Stimulated activated CD8-positive, alpha-beta memory T cell treated with anti-CD3 and anti-CD28 coated beads, Interleukin-7, amount 100 ng/mL, for 1 hour (primary cell): ENCODE measurements at places on chromosomes 3 and 15.

DNA sequence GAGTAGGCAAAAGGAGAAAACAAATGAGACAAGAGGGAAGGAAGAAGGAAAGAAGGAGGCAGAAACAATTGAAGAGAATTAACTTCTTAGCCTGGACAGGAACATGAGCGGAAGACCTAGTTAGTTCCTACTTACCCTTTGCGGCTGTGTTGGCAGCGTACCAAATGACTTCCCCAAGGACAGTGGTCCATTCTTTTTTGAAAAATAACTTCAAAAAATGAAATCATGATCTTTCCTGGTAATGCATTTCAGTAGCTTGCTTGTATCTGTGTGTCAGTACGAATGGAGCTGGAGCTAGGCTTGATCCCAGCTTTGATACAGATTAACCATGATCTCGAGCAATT is 41.5 kb upstream of the CFAP161 start:
- DNase-seq: no peak

DNA sequence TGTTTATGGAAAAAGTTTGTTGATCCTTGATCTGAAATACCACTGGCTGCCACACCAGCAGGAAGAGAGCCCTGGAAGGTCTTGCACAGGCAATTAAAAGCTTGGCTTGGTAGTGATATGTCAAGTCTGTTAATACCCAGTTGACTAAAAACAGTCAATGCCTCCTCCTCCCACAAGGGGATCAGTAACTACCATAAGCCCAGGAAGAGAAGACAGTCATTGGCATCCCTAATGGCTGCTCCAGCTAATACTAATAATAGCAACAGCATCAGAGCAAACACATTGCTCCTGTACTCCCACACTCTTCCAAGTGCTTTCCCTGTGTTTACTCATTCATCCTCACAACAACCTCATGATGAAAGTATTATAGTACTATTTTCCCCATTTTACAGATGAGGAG is 528.6 kb downstream of the TAFA4 start:
- no peak for DNase-seq

- no peak for DNase-seq
These were observed 145.5 kb upstream of the UMPS start for GRCh38 chr3:124584552-124585391.

DNA sequence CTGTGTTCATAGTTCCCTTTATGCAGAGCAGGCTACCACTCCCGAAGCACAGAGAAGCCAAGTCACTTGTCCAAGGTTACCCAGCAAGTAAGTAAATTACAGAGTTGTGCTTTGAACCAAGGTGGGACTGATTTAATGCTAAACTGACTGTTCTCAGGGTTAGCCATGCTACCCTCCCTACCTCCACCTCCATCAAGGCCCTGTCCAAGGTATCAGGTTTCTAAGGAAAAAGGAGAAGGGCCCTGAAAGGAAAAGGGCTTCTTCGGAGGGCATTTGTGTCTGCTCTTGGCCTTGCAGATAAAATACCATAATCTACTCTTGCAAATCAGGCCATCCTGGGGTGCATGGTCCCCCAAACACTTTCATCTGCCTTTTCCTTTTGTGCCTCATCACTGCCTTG is 288.1 kb upstream of the LRRFIP2 start:
- DNase-seq: no peak

DNA sequence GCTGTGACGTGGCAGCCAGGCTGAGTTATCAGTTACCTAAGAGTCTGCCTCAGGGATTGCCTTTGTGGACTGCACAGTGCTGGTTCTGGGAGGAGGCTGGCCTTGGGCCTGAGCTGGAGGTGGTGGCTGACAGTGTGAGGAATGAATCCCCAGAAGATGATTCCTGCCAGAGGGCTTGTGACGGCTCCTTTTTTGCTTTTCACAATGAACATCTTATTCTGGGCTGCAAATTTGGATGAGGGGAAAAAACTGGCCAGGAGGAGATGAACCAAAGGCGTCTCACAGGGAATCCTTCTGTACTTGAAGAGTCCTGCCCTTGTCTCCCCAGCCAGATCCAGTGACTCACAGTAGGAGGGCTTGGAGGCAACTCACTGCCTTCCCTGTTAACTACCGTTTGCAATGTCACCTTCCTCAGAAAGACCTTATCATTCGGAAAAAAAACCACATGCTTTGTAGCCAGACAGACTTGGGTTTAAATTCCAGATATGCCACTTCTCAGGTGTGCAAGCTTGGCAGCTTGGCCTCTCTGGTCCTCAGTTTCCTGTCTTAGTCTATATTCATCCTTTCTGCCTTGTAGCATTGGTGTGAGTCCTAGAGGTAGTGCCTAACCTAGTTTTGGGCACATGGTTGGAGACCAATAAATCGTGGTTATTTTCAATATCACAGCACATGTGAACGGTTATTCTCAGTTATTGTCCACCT is 19.1 kb downstream of the ST6GAL1 start:
- no peak for DNase-seq

GRCh38 chr3:122671553-122671952 is 9.1 kb upstream of the PARP14 start:
- no peak for DNase-seq

- no peak for DNase-seq
These were observed 56.5 kb downstream of the FMN1 start for GRCh38 chr15:33138000-33138399.

- DNase-seq: no peak
These were observed 68.1 kb downstream of the PFN2 start for GRCh38 chr3:149902498-149903139.

- DNase-seq: no peak
These were observed 6.3 kb downstream of the BHLHE40 start for GRCh38 chr3:4985330-4986174.

GRCh38 chr15:66827698-66828055 is 125.6 kb downstream of the SMAD6 start:
- no peak for DNase-seq

DNA sequence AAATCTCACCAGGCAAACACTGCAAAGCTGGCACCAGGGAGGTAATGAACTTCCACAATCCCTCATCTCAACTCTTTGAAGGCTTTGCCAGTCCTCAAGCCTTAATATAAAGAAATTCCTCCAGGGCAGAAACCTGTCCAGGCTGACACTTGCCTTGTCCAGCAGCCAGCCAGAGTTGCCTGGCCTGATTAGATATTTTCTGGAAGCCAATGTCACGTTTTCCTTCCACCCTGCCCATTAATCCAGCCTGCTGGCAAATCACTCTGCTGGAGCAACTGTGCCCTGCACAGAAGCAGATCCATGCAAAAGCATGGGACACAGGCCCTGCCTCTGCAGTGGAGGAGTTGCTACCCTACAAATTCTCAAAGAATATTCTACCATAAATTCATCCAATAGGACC is 56.5 kb downstream of the HEG1 start:
- DNase-seq: no peak

DNA sequence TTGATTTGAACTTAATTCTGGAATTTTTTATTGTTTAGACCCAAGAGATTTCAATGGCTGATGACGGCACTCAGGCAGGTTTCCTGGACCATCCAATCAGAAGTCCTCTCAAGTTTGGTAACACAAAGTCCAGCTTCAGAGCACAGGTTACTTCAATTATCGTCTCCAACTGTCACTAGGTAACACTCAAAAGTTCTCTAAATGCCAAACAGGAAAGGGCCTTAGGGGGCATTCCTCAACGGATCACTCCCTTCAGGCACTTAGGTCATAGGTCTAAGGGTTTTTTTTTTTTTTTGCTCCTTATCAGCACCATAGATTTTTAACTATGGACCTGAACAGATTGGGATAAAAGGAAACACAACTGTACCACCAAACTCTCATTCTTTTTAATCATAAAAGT is 85.8 kb downstream of the MEIS2 start:
- no peak for DNase-seq

- DNase-seq: no peak
These were observed 6.5 kb downstream of the RRP9 start for GRCh38 chr3:51934991-51935885.

- DNase-seq: no peak
These were observed 71.9 kb upstream of the SLC6A11 start for GRCh38 chr3:10744098-10744465.

- no peak for DNase-seq
These were observed 10.5 kb upstream of the CRABP1 start for GRCh38 chr15:78329625-78330024.

DNA sequence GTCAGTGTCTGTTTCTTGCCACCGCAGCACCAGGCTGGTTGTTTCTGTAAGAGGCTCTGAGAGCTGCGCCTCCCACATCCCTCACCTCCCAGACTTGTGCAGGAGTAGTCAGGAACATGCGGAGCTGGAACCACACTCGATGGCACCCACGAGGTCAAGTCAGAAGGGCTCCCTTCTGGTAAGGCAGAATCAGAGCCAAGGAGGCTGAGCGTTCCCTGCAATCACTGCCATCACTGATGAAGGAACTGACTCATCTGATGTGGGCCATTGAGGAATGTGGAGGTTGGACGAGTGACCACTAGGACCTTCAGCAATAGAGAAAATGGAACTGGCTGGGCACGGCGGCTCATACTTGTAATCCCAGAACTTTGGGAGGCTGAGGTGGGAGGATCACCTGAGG is 35.7 kb upstream of the BLM start:
- no peak for DNase-seq
